Fibroblast of lung (primary cell): ENCODE measurements at places on chromosomes 4 and X. TPM values are rescaled to one million over a fixed set of nuclear protein-coding genes. Genes with fewer than 3 reads are reported as not detected.

DNA sequence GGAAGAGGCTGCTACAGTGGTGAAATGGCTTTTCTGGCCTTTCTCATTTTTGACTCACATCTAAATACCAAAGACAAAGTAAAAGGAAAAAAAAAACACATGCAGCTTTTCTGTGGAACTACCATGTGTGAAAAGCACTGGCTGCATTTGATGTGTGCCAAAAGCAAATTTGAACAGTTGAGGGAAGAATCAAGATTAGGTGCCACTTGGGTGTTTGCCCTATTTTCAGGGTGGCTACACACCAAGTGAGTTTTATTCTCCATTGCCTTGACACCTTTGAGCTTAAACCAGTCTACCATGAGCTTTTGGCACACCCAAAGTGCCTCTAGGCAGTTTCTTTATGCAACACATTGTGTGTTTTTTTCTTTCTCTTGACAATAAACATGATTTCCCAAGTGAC is 423.9 kb downstream of the FAM133A start:
- no peaks in the 10 kb centered on the region for H3K27me3 ChIP-seq
- no peak overlapping the region for H3K27ac ChIP-seq
- DNase-seq: no peak
- H3K36me3 ChIP-seq: no peaks in the 10 kb centered on the region

GRCh38 chr4:184439856-184440594 is 34.3 kb downstream of the IRF2 start:
- no peaks in the 10 kb centered on the region for H3K27me3 ChIP-seq
- peaks cover 15% of the 10 kb centered on the region for H3K4me1 ChIP-seq
- H3K4me3 ChIP-seq: no peak overlapping the region
- H3K27ac ChIP-seq: peak overlapping the region; percentile 65
- H3K36me3 ChIP-seq: no peaks in the 10 kb centered on the region

The RAB9A gene
- 30.3 and 40.3 TPM in 2 replicates for total RNA-seq

GRCh38 chr4:90950385-90950841 is 823.2 kb downstream of the CCSER1 start:
- H3K27ac ChIP-seq: no peak overlapping the region
- H3K4me1 ChIP-seq: no peaks in the 10 kb centered on the region
- H3K27me3 ChIP-seq: no peaks in the 10 kb centered on the region

The CRMP1 gene
- total RNA-seq: 0.33 and 1.5 TPM in 2 replicates

The HSFX2 gene
- total RNA-seq: 0.26 and 0.50 TPM in 2 replicates

The CDX4 gene
- not detected in 2 replicates for total RNA-seq

DNA sequence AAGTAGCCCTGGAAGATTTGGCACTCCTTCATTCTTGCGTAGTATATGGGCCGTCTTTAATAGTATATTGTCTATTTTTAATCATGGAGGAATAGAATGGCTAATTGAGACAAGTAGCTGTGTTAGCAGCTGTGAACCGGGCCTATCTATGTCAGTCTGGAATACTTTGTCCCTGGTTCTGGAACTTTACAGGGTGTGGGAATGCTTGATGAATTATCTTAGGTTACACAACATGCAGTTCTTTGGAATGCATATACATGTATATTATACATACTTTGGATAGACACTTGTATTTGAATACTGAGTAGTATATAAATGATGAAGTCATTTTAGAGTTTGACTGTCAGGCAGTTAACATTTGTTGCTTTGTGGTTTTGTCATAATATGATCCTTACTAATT is 37.4 kb downstream of the PDLIM5 start:
- H3K4me1 ChIP-seq: peaks cover 8% of the 10 kb centered on the region
- no peak overlapping the region for H3K4me3 ChIP-seq
- DNase-seq: no peak
- H3K27me3 ChIP-seq: no peaks in the 10 kb centered on the region

DNA sequence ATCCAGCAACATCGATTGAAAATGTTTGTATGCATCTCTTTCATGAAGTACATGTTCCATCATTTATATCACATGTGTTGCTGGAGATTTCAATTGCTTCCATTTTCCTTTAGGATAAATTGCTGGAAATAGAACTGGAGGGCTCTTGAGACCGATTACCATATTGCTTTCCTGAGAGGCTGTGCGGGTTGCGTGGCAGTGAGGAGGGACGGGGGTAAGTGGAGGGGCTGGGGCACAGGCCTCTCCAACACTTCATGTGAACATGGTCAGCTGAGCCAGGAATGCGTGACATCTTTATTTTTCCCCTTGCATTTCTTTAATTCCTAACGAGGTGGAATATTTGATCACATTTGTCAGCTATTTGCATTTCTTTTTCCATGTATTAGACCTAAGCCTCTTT is 144.6 kb downstream of the TBL1X start:
- H3K36me3 ChIP-seq: no peaks in the 10 kb centered on the region
- H3K27me3 ChIP-seq: no peaks in the 10 kb centered on the region
- DNase-seq: no peak
- H3K4me3 ChIP-seq: no peak overlapping the region

DNA sequence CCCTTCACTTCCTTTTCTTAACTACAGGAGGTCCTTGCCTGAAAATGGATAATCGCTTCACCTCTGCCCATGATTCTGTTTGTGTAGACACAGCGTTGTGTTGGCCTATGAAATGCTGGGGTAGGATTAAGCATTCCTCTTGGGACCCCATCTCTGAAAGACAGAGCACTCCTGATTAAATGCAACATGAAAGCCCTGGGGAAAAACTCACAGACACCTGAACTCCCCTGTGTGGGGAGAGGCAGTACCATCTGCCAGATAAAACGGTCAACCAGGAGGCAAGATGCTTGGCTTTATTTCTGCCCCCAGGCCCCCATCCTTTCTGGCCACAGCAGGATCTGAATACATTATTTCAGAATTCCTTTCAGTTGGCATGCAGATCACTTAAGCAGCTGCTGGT is 1.9 kb downstream of the LGI2 start:
- no peak overlapping the region for H3K4me3 ChIP-seq
- no peaks in the 10 kb centered on the region for H3K36me3 ChIP-seq
- peaks cover 34% of the 10 kb centered on the region for H3K27me3 ChIP-seq

The TLR2 gene
- total RNA-seq: under 0.01 and 0.77 TPM in 2 replicates

DNA sequence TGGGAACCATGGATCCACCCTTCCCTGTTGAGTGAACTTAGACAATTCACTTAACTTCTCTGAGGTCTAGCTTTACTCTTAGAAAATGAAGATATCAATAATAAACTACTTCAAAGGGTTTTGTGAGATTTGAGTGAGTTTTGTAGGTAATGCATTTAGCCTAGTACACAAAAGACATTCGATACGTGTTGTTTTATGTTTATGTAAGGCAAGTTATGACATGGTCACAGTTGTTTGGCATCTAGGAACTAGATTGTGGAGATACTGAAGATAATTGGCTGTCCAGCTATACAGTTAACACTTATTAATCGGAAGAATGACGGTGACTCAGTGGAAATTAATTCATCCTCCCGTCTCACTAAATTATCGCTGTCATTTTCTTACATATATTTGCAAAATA is 1781.1 kb upstream of the TENM3 start:
- H3K4me1 ChIP-seq: no peaks in the 10 kb centered on the region
- H3K27ac ChIP-seq: no peak overlapping the region
- H3K4me3 ChIP-seq: no peak overlapping the region
- no peaks in the 10 kb centered on the region for H3K36me3 ChIP-seq
- no peaks in the 10 kb centered on the region for H3K27me3 ChIP-seq

- H3K36me3 ChIP-seq: no peaks in the 10 kb centered on the region
- peak; percentile 45 for DNase-seq
- H3K4me1 ChIP-seq: peaks cover 10% of the 10 kb centered on the region
- H3K27ac ChIP-seq: no peak overlapping the region
- H3K4me3 ChIP-seq: no peak overlapping the region
Observed at GRCh38 chr4:10587697-10588096, 96.9 kb downstream of the CLNK start.

GRCh38 chrX:133677123-133678063 is 262.1 kb upstream of the GPC4 start:
- no peak for DNase-seq
- no peak overlapping the region for H3K27ac ChIP-seq
- no peaks in the 10 kb centered on the region for H3K27me3 ChIP-seq
- H3K36me3 ChIP-seq: no peaks in the 10 kb centered on the region
- H3K4me3 ChIP-seq: no peak overlapping the region

DNA sequence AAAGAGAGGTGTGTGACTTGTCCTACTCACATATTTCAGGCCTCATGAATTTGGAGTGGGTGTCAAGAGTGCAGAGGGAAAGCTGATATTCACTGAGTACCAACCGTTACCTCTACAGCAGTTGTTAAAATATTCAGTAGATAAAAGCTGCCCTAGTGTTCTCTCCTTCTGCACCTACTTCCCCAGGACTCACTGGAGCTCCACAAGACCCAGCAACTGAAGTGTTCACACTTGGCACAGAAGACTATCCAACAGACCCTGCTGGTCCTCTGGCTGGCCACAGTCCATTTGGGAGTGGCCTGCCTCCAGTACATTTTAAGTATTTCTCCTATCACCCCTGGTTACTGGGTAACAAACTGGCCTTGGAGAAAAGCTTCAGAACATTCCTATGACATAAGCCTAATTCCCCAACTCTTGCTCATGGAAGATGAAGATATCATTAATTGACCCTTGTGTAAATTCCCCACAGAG is 70.8 kb downstream of the PPARGC1A start:
- no peak overlapping the region for H3K4me3 ChIP-seq
- H3K4me1 ChIP-seq: peaks cover 4% of the 10 kb centered on the region
- no peaks in the 10 kb centered on the region for H3K27me3 ChIP-seq
- peak; percentile 64 for DNase-seq
- H3K27ac ChIP-seq: no peak overlapping the region
- no peaks in the 10 kb centered on the region for H3K36me3 ChIP-seq

GRCh38 chr4:76354517-76355473 is 48.3 kb downstream of the STBD1 start:
- H3K27me3 ChIP-seq: no peaks in the 10 kb centered on the region
- no peak for DNase-seq
- no peak overlapping the region for H3K27ac ChIP-seq
- H3K36me3 ChIP-seq: no peaks in the 10 kb centered on the region
- no peaks in the 10 kb centered on the region for H3K4me1 ChIP-seq

DNA sequence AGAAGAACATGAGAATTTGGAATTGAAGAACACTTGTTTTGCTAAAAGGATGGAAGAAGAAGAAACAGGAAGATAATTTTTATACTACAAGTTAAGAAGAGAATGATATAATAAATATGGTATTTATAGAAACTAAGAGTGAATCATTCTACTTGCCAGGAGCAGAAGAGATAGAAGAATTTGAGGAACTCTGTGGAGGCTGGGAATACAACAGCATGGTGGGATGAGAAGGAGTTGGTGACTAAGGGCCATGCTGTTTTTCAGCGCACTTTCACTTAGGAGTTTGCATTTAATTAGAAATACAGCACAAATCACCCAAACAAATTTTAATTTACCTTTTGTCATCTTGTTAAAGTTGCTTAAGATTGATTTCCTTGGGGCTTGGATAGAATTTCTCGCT is 20.5 kb downstream of the HADH start:
- peak; percentile 89 for DNase-seq
- H3K27ac ChIP-seq: no peak overlapping the region
- no peaks in the 10 kb centered on the region for H3K36me3 ChIP-seq
- no peak overlapping the region for H3K4me3 ChIP-seq
- no peaks in the 10 kb centered on the region for H3K27me3 ChIP-seq

- no peak overlapping the region for H3K27ac ChIP-seq
- H3K27me3 ChIP-seq: no peaks in the 10 kb centered on the region
- no peaks in the 10 kb centered on the region for H3K4me1 ChIP-seq
Observed at GRCh38 chr4:39146211-39146610, 36.1 kb upstream of the WDR19 start.

DNA sequence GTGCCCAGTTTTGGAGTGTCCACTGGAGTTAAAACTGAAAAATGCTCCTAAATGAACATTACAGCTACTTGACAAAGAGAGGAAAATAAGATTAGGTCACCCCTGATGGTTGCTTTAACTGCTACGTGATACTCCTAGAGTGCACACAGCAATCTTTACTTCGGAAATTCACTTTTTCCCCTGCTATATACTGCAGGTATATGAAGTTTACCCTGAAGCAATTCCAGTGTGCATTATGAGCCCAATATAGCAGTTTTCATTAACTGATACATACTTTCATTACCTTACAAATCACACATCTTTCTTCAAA is 773 bp upstream of the ZNF827 start:
- H3K27me3 ChIP-seq: no peaks in the 10 kb centered on the region
- peak overlapping the region; percentile 68 for H3K4me3 ChIP-seq
- peak; percentile 41 for DNase-seq
- H3K4me1 ChIP-seq: peaks cover 2% of the 10 kb centered on the region

- no peaks in the 10 kb centered on the region for H3K27me3 ChIP-seq
- no peaks in the 10 kb centered on the region for H3K36me3 ChIP-seq
- peak; percentile 96 for DNase-seq
Observed at GRCh38 chr4:83284193-83285054, at the start of gene COQ2. Gene COQ2, minus strand, starts transcription at chr4:83284798. Its CDS starts 34 bp downstream, at chr4:83284764.

DNA sequence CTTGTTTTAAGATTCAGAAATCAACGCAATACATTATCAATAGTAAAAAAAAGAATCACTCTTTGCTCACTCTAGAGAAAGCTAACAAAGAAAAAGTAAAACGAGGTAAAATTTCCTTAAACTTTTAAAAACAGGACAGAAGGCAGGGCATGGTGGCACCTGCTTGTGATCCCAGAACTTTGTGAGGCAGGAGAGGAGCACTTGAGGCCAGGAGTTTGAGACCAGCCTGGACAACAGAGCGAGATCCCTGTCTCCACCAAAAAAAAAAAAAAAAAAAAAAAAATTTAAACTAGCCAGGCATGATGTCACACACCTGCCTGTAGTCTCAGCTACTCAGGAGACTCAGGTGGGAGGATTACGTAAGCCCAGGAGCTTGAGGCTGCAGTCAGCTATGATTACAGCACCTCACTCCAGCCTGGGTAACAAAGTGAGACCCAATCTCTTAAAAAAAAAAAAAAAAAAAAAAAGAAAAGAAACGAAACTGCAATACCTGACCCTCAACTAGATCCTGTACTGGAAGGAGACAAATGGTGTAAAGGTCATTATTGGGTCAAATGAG is 3.5 kb downstream of the CCNI start:
- H3K36me3 ChIP-seq: peaks cover 1% of the 10 kb centered on the region
- H3K27ac ChIP-seq: no peak overlapping the region
- no peaks in the 10 kb centered on the region for H3K27me3 ChIP-seq
- H3K4me3 ChIP-seq: peak overlapping the region; percentile 94
- H3K4me1 ChIP-seq: peaks cover 6% of the 10 kb centered on the region

GRCh38 chr4:184544788-184545409 is 70.5 kb upstream of the IRF2 start:
- H3K4me3 ChIP-seq: no peak overlapping the region
- no peaks in the 10 kb centered on the region for H3K36me3 ChIP-seq
- DNase-seq: no peak
- H3K27me3 ChIP-seq: no peaks in the 10 kb centered on the region
- H3K4me1 ChIP-seq: no peaks in the 10 kb centered on the region

- DNase-seq: peak; percentile 83
- H3K27ac ChIP-seq: peak within 1 kb of the TSS; percentile 69
- no peaks in the 10 kb centered on the region for H3K27me3 ChIP-seq
Observed at GRCh38 chrX:75155827-75156525, at the start of gene ABCB7. Gene ABCB7, minus strand, starts transcription at chrX:75156283. Its CDS starts 11 bp downstream, at chrX:75156272.
